ENCODE measurements at places on chromosomes 3 and 15.

DNA sequence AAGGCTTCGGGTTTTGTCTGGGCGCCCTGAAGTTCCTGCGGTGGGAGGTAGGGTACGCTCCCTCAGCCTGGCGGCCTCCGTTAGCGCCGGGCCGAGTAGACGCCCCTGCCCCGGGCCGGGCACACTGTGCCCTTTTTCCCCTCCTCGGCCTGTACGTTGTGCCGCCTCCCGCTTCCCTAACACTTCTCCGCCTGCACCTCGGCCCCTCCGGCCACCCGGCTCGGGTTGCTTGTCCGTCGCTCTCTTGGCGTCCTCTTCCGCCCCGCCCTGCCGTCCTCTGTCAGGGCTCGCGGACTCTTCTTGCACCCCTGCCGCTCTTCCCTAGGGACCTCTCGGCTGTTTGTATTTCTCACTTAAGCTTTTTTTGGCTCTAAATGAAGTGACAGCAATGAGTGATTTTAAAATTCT is 384 bp downstream of the KNL1 start:
- no peaks in the 10 kb centered on the region for H3K27me3 ChIP-seq
- peak overlapping the region; percentile 84 for H3K4me3 ChIP-seq
- peak; percentile 69 for DNase-seq

DNA sequence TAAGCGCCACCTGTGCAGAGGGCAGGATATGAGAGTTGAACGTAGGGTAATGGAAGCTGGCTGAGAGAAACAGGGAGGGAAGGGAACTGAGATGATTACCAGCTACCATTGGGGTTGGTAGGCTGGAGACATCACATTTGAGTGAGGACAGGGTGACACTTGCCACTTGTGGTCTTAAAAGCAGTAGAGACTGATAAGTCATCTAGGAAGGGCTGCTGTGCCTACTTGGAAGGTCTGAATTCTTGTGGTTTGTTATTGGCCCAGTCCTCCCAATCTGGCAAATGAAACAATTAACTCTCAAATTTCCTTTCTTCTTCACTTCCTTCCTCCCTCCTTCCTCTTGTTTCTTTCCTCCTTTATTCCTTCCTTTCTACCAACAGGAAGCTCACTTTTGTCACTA is 46.8 kb downstream of the COL6A5 start:
- no peaks in the 10 kb centered on the region for H3K36me3 ChIP-seq
- DNase-seq: no peak
- no peak overlapping the region for H3K27ac ChIP-seq

DNA sequence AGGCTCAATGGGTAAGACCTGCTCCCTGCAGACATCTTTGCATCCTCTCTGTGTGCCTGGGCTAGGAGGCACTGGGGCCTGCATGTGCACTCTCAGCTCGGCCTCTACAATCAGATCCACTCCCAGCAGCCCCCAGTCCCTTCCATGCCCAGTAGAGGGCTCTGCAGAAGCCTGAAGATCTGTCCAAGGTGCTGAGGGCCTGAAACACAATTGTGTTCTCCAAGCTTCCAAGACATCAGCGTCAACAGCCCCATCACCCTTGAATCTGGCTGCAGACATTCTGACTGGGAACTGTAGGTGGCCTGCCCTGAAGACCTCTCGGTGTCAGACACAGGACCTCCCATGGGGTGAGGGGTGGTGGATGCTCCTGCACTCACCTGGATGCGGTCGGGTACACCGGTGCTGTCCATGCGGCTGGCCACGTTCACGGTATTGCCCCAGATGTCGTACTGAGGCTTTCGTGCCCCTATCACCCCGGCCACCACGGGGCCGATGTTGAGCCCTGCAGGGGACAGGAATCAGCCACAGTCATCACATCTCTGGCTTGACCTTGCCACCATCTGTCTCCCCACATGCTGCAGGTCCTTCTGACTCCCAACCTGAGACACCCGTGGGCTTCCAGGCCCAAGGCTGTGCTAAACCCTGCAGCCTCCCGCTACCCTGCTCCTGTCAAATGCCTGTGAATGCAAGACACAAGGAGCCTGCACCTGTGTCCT is 84.7 kb downstream of the SEC22A start:
- peak; percentile 81 for DNase-seq
- no peak overlapping the region for H3K27ac ChIP-seq
- peaks cover 25% of the 10 kb centered on the region for H3K36me3 ChIP-seq
- H3K4me3 ChIP-seq: no peak overlapping the region

- H3K36me3 ChIP-seq: no peaks in the 10 kb centered on the region
- no peak overlapping the region for H3K27ac ChIP-seq
- no peaks in the 10 kb centered on the region for H3K4me1 ChIP-seq
- no peak for DNase-seq
- H3K27me3 ChIP-seq: no peaks in the 10 kb centered on the region
- no peak overlapping the region for H3K4me3 ChIP-seq
Observed at GRCh38 chr3:38148311-38148882, 9.9 kb downstream of the MYD88 start.

- H3K27me3 ChIP-seq: no peaks in the 10 kb centered on the region
- H3K4me3 ChIP-seq: no peak overlapping the region
- H3K36me3 ChIP-seq: peaks cover 3% of the 10 kb centered on the region
- H3K4me1 ChIP-seq: peaks cover 5% of the 10 kb centered on the region
- no peak overlapping the region for H3K27ac ChIP-seq
- DNase-seq: no peak
Observed at GRCh38 chr3:120764206-120764605, 21.7 kb downstream of the GTF2E1 start.

DNA sequence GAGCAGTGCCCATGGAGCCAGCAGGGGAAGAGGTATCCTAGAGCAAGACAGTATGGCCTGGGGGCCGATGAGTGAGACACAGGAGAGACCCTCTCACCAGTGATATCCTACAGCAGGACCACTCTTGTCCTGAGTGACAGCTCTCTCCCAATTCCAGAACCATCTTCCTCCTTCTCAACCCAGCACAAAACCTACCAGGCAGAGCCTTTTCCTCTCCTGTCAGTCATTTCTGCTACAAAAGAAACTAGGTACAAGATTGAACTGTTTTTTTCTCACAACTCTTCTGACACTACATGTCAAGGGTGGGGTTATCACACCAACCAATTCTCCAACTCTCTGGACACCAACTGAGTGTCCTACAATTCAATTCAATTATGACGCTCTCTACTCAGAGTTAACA is 506.6 kb downstream of the EPHB1 start:
- no peaks in the 10 kb centered on the region for H3K4me1 ChIP-seq
- H3K27ac ChIP-seq: no peak overlapping the region
- no peaks in the 10 kb centered on the region for H3K27me3 ChIP-seq
- peaks cover 8% of the 10 kb centered on the region for H3K36me3 ChIP-seq
- H3K4me3 ChIP-seq: no peak overlapping the region

DNA sequence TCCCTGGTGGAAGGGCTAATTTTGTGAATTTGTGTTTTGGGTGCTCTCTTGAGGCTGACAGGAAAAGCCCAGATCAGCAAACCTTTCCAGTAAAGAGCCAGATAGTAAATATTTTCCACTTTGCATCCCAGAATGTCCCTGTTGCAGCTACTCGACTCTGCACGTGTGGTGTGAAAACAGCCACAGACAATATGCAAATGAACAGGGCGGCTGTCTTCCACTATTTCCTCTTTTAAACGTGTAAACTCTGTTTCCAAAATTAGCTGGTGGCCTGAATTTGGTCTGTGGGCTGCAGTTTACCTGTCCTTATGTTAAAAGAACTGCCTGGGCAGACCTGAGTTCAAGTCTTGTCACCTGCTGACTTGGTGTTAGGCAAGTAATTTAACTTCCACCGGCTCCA is 202.7 kb downstream of the EDEM1 start:
- H3K4me3 ChIP-seq: no peak overlapping the region
- no peak for DNase-seq
- H3K36me3 ChIP-seq: no peaks in the 10 kb centered on the region
- H3K4me1 ChIP-seq: no peaks in the 10 kb centered on the region

All from H9 (cell line).